ENCODE measurements at places on chromosomes 2 and 18. TPM values are rescaled to one million over a fixed set of nuclear protein-coding genes. Genes with fewer than 3 reads are reported as not detected.
A peak's percentile ranks its signal among the peaks of the same experiment; 100 is the strongest.

Gene SIX3
- total RNA-seq: not detected

Gene ABCB11
- 0.55 TPM for total RNA-seq

Gene EPAS1
- total RNA-seq: 59.9 TPM

Gene EIF2AK2
- 33.4 TPM for total RNA-seq

Gene PSD4
- 2.5 TPM for total RNA-seq

Gene VIL1
- 0.71 TPM for total RNA-seq

Gene COL4A4
- total RNA-seq: 1.2 TPM

Gene UPP2
- not detected for total RNA-seq

Gene PARD3B
- 51.5 TPM for total RNA-seq

DNA sequence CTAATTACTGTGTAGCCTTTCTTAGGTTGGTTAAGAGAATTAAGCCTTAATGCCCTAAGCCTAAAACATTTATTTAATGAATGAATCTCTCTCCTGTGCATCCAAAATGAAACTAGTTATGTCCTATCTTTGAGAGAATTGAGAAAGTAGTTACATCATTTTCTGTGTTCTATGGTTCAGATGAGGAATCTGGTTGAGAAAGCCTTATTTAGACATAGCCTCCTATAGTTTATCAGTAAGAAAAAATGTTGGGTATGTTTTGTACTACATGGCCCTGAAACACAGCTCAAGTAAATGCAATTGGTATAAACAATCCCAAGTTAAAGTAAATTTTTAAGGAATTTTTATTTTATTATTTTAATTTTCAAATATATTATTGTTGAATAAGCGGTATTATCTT lies 25.9 kb upstream of the RAMP1 start:
- H3K27me3 ChIP-seq: no peaks in the 10 kb centered on the region
- DNase-seq: no peak
- no peak overlapping the region for H3K4me3 ChIP-seq
- H3K4me1 ChIP-seq: no peaks in the 10 kb centered on the region
- no peak overlapping the region for H3K27ac ChIP-seq

GRCh38 chr2:64941801-64942200 lies 47.4 kb upstream of the SLC1A4 start:
- H3K27me3 ChIP-seq: no peaks in the 10 kb centered on the region
- H3K4me1 ChIP-seq: peaks cover 11% of the 10 kb centered on the region
- H3K4me3 ChIP-seq: no peak overlapping the region
- no peak overlapping the region for H3K27ac ChIP-seq

GRCh38 chr2:83595121-83595690 lies 863.9 kb downstream of the SUCLG1 start:
- H3K27ac ChIP-seq: no peak overlapping the region
- H3K27me3 ChIP-seq: no peaks in the 10 kb centered on the region
- DNase-seq: no peak
- H3K4me3 ChIP-seq: no peak overlapping the region
- H3K4me1 ChIP-seq: no peaks in the 10 kb centered on the region

GRCh38 chr2:178082408-178083045 lies 9.9 kb upstream of the PDE11A start:
- H3K27ac ChIP-seq: no peak overlapping the region
- no peaks in the 10 kb centered on the region for H3K27me3 ChIP-seq
- H3K36me3 ChIP-seq: no peaks in the 10 kb centered on the region
- DNase-seq: no peak
- H3K4me1 ChIP-seq: no peaks in the 10 kb centered on the region

DNA sequence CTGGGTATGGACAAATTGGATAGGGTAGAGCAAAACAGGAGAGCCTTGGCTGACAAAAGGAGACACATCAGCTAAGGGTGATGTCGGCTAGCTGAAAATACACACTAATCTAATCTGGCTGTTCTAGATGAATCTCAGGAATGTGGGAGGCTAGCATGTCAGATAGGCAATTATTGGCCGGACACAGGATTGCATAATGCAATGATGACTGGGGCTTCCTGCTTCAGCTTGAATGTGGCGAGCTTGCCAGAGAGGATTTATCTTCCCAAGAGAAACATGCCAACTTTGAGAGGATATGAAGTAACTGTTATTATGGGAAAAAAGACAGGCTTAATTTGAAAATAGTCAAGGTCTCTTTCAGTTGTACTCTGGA lies 102.4 kb downstream of the TRIB2 start:
- peak; percentile 94 for DNase-seq
- H3K4me1 ChIP-seq: peaks cover 21% of the 10 kb centered on the region
- H3K27me3 ChIP-seq: no peaks in the 10 kb centered on the region
- H3K27ac ChIP-seq: peak overlapping the region; percentile 57
- H3K36me3 ChIP-seq: no peaks in the 10 kb centered on the region
- H3K4me3 ChIP-seq: no peak overlapping the region

DNA sequence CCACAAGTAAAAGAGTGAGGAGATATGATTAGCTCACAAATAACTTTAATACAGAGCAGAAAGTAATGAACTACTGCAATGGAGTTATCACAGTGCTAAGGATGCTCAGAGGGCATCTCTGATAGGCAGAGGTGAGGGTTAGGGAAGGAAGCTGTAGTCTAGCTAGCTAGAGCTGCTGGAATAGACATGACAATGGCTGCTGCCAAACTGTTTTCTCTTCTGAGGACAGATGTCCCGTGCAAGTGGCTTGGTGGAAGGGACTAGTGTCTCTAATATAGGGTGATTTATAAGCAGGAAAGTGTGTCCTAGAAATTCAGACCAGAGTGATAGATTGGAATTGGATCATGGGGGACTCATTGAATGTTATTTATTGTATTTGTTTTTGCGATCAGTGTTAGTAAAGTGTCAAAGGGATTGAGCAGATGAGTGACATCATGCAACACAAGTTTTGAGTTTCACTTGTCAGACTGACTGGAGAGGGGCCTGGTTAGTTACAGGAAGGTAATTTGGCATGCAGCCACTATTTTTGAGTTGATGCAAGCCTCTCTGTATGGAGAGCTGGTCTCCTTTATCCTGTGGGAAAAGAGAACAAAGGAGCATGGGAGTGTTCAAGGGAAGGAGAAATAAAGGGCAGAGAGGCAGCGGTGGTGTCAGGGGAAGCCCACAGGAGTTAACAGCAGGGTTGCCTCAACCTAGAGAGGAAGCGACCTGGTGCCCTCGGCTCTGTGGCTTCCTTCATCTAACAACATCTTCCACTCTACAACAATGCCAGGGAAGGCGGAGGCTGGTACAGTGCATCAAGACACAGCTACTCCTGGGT lies 1.9 kb downstream of the CTLA4 start:
- no peaks in the 10 kb centered on the region for H3K4me1 ChIP-seq
- H3K36me3 ChIP-seq: no peaks in the 10 kb centered on the region
- no peak overlapping the region for H3K27ac ChIP-seq
- no peak overlapping the region for H3K4me3 ChIP-seq

- no peak overlapping the region for H3K4me3 ChIP-seq
- H3K4me1 ChIP-seq: peaks cover 15% of the 10 kb centered on the region
- H3K27me3 ChIP-seq: no peaks in the 10 kb centered on the region
- DNase-seq: no peak
Observed at GRCh38 chr2:216339456-216340279, 32.6 kb downstream of the MARCHF4 start.

- H3K4me3 ChIP-seq: no peak overlapping the region
- H3K36me3 ChIP-seq: no peaks in the 10 kb centered on the region
Observed at GRCh38 chr2:67702937-67703336, 305.8 kb downstream of the ETAA1 start.

GRCh38 chr18:37575646-37576045 lies 10.0 kb upstream of the CELF4 start:
- DNase-seq: no peak
- no peak overlapping the region for H3K27ac ChIP-seq
- peaks cover under 1% of the 10 kb centered on the region for H3K27me3 ChIP-seq
- H3K4me3 ChIP-seq: no peak overlapping the region

GRCh38 chr2:3409627-3410170 lies 30.2 kb downstream of the TRAPPC12 start:
- H3K27ac ChIP-seq: no peak overlapping the region
- no peak overlapping the region for H3K4me3 ChIP-seq
- no peaks in the 10 kb centered on the region for H3K27me3 ChIP-seq
- no peaks in the 10 kb centered on the region for H3K4me1 ChIP-seq

- H3K4me3 ChIP-seq: no peak overlapping the region
- DNase-seq: no peak
- no peaks in the 10 kb centered on the region for H3K36me3 ChIP-seq
Observed at GRCh38 chr2:200077838-200078237, 122.5 kb downstream of the MAIP1 start.

DNA sequence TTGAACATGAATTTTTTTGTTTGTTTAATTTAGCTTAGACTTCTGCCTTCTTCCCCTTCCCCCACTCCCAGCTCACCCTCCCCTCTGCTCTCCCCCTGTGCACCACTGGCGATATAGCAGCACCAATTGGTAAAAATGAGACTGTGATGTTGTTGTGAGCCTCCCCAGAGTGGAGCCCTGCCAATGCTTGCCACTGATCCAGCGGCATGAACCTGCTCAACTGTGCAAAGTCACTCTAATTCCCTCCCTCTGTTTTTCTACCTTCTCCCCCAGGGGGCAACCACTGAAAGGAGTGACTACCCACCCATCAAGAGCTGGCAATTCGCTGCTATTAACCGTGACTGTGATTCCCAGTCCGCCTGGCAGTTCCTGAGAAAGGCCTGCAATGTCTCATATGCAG lies 30.2 kb downstream of the KLHL14 start:
- H3K4me3 ChIP-seq: no peak overlapping the region
- H3K36me3 ChIP-seq: no peaks in the 10 kb centered on the region
- H3K4me1 ChIP-seq: no peaks in the 10 kb centered on the region
- no peak for DNase-seq
- no peaks in the 10 kb centered on the region for H3K27me3 ChIP-seq

GRCh38 chr18:35611518-35611917 lies 30.0 kb downstream of the GALNT1 start:
- DNase-seq: no peak
- H3K36me3 ChIP-seq: no peaks in the 10 kb centered on the region
- H3K4me3 ChIP-seq: no peak overlapping the region

GRCh38 chr2:219495531-219496122 lies 3.1 kb upstream of the GMPPA start:
- H3K4me1 ChIP-seq: peaks cover 53% of the 10 kb centered on the region
- H3K27ac ChIP-seq: peak overlapping the region; percentile 99
- H3K4me3 ChIP-seq: no peak overlapping the region
- H3K27me3 ChIP-seq: no peaks in the 10 kb centered on the region
- H3K36me3 ChIP-seq: peaks cover 28% of the 10 kb centered on the region
- peak; percentile 84 for DNase-seq

Measured in sigmoid colon (tissue), 7 donors.